ENCODE measurements at places on chromosomes 3 and 15.
A peak's percentile ranks its signal among the peaks of the same experiment; 100 is the strongest.

GRCh38 chr3:144590854-144591253 is 619.2 kb downstream of the DIPK2A start:
- DNase-seq: no peak

DNA sequence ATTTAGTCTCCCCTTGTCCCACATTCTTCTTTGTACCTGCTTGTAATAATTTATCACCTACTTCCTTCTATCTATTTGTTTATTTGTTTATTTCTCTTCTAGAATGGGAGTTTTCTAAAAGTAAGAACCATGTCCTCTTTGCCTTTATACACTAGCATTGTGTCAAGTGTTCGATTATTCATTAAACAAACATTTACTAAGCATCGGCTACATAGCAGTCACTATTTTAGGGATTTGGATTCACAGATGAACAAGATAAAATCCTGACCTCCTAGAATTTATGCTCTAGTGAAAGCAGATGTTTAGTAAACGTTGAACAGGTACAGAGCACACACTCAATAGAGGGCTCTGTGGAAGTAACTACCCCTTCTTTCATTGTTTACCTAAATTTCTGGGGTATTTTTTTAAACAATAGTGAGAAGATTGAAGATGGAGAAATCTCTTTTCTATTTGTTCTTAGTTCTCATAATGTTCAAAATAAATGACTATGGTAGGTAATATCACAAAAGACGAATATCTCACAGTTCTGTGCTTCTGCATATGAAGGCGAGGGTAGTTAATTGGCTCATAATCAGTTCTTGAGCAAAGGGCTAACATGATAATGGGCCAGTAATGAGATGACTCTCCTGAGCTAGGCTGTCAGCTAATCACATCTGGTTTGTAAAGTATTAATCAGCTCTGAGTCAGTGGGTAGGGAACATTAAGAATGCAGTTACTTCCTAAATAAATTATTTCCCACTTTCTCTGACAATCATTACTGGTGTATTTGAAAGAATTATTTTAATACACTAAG is 111.9 kb downstream of the SLC9A9 start:
- DNase-seq: no peak

DNA sequence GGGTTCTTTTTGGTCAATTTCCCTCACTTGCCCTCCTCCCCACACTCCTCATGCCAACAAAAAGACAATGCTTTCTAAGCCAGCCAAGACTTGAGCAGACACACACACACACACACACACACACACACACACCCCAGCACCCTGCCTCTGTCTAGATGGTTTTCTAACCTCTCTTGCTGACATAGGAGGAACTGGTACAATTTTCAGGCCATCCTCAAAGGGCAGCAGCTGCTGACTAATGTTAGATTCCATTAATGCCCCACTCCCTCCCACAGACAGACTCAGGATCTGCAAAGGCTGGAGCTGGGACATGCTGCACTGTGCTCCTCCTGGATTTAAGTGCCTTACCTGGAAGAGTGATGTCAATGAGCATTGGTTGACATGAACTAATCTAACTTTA is 438.4 kb downstream of the OCA2 start:
- DNase-seq: no peak

GRCh38 chr3:71602256-71602655 is 18.7 kb upstream of the FOXP1 start:
- no peak for DNase-seq

- no peak for DNase-seq
These were observed 26.9 kb downstream of the RAB11A start for GRCh38 chr15:65896236-65896635.

GRCh38 chr3:14289590-14290461 is 111.2 kb downstream of the LSM3 start:
- no peak for DNase-seq

GRCh38 chr3:66037986-66038369 is 740 bp downstream of the MAGI1 start:
- DNase-seq: no peak

DNA sequence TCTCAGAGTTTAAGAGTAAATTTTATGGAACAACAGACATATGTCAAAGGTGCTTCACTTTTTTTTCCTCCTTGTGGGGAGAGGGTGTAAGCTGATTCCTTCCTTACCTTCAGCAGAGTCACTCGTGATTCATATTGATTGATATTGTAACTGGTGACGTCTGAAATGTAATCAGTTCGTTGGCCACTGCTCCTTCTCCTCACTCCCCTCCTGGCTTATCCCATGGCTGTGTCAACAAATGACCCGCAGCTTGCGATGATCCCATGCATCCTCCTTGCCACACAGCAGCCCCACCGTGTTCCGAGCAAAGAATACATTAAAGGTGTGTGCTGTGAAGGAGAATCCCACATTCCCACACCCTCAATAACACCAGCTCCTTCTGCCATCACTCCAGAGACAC is 7.3 kb downstream of the MGLL start:
- DNase-seq: no peak

- no peak for DNase-seq
These were observed 83.6 kb downstream of the SLC7A14 start for GRCh38 chr3:170502297-170502696.

- DNase-seq: no peak
These were observed 240.5 kb upstream of the TMCO5A start for GRCh38 chr15:37693926-37694325.

- no peak for DNase-seq
These were observed 244.8 kb upstream of the TPRG1 start for GRCh38 chr3:188926741-188927511.

- no peak for DNase-seq
These were observed 391.6 kb upstream of the SUCLG2 start for GRCh38 chr3:68045976-68046375.

DNA sequence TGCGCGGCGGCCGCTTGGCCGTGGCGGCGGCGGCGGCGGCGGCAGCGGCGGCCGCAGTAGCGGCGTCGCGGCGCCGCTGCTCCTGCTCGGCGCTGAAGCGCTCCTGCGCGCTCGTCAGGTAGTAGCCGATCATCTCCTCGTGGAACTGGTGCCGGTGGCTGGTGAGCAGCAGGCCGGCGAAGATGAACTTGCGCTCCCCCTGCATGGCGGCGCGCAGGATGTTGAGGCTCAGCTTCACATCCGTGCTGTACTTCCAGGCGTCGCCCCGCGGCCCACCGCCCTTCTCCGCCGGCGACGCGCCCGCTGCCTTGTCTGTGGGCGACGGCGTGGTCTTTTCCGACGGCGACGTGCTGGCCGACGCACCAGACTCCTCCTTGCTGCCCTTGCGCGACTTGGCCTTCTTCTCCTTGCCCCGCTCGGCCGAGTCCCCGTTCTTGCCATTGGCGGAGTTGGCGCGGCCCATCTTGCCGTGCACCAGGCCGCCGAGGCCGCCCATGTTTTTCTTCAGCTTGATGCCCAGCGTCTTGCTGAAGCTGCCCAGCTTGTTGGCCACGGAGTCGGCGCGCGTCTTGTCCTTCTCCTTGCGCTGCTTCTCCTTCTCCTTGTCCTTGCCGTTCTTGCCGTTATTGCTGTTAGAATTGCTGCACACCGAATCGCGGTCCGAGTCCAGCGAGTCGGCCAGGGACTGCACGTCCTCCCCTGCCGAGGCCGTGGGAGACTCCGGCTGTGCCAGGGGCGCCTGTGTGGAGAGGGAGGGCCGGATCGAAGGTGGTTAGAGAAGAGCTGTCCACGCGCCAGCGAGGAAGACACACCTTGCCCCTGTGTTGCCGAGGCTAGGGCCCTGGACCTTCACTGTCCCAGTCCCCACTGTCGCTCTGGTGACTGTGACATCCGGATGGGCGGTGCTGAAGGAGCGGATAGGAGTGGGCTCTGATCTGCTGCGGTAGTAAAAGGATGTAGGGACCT is 157.6 kb downstream of the KLF13 start:
- no peak for DNase-seq

DNA sequence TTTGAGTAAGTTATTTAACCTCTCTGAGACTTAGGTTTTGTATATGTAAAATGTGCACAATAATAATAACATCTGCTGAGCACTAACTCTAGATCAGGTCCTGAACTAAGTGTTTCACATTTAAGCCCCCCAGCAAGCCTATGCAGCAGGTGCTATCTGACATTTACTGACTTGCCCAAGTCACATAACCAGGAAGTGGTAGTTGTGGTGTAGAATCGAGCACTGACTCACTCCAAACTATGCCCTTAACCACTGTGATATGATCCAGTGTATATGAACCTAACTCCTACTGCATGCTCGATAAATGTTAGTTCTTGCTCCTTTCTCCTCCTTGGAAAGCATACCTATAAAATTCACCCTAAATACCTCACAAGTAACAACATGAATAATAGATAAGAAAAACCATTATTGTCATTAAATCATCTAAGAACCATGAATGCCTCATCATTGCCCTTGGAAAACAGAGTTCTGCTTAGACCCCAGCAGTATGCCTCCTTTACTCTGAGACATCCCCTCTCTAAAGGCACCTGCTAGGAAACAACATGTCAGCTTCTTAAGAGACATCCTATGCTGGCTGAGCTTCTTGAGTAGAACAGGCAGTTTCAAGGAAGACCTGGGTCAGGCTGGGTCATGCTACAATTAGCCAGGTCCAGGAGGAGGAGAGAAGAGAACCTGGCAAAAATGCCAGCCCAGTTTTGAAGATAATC is 3.0 kb upstream of the SHC4 start:
- DNase-seq: no peak

- peak; percentile 38 for DNase-seq
These were observed 426.5 kb upstream of the RASGRP1 start for GRCh38 chr15:38991126-38991525.

- no peak for DNase-seq
These were observed 34.5 kb downstream of the RASGRP1 start for GRCh38 chr15:38530113-38530512.

DNA sequence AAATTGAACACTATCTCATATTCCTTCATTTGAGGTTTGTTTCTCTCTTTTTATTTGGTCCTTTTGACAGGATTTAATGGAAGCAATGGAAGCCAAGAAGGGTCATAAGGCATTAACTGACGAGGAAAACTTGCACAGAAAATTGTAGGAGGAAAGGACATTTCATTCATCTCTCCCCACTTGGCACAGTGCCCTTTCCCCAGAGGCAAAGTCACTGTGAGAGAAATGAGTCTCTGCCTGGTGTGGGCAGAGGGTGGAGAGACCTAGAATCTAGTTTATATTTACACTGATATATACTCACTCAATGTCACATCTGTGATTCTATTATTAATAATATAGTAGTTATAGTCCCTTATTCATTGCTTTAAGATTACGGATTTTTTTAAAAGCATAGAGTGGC is 324.6 kb upstream of the IL12A start:
- no peak for DNase-seq

DNA sequence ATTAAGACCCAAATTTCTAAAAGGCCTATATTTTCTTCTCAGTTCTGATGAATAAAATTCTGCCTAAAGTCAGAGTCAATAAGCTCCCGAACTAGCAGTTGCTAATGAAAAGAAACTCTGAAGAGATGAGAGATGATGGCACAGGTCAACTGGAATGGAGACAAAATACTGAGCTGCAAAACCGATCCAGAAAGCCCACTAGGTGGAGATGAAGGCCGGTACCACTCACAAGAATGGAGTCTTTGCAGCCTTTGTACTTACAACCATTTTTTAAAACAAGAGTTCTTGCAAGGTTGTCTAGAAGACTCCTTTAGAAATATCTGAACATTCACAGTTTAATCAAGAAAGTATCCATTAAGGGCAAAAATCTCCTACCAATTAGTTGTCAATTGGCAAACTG is 119.9 kb upstream of the TJP1 start:
- DNase-seq: peak; percentile 74

DNA sequence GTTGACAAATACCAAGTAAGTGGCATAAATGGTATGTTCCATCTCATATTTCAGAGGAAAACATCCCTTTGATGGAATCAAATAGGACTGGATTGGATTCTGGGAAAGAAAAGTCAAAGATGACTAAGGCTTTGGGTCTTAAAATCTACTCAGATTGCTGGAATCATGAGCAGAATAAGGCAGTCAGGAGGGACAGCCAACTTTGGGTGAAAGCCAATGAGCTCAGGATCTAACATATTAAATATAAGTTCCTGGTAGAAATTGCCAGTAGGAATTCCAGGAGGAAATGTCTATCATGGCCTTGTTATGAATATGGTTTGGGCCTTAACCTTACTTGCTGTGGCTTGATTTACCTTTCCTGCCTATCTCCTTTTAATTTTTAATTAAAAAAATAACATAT is 55.3 kb downstream of the ISL2 start:
- DNase-seq: no peak

- no peak for DNase-seq
These were observed 32.9 kb downstream of the EPHB3 start for GRCh38 chr3:184594371-184595001.

- no peak for DNase-seq
These were observed 17.5 kb upstream of the RBP1 start for GRCh38 chr3:139557041-139557440.

GRCh38 chr3:8607234-8608040 is 37.2 kb downstream of the SSUH2 start:
- peak; percentile 46 for DNase-seq

- DNase-seq: no peak
These were observed 22.6 kb downstream of the MTHFS start for GRCh38 chr15:79874242-79874641.

DNA sequence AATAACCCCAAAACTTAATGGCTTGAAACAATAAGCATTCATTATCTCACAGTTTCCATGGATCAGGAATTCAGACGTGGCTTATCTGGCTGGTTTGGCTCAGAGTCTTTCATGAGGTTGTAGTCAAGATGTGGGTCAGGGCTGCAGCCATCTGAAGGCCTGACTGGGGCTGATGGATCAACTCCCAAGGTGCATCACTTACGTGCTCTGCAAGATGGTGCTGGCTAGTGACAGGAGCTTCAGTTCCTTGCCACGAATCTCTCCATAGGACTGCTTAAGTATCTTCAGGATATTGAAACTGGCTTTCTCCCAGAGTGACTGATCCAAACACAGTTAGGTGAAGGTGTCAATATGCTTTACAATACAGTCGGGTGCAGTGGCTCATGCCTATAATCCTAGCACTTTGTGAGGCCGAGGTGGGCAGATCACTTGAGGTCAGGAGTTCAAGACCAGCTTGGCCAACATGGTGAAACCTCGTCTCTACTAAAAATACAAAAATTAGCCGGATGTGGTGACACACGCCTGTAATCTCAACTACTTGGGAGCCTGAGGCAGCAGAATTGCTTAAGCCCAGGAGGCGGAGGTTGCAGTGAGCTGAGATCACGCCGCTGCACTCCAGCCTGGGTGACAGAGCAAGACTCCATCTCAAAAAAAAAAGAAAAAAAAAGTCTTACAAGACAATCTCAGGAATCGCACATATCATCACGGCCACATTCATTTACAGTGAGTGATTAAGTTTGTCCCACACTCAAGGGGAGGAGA is 28.5 kb upstream of the PTPRG start:
- no peak for DNase-seq

DNA sequence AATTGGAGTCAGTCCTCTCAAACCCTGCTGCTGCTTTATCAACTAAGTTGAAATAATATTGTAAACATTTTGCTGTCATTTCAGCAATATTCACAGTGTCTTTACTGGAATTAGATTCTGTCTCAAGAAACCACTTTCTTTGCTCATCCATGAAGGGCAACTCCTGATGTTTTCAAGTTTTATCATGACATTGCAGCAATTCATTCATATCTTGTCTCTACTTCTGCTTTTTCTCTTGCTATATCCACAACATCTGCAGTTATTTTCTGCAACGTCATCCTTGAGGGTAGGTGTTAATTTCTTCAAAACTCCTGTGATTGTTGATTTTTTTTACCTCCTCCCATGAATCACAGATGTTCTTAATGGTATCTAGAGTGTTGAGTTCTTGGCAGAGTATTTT is 181.6 kb downstream of the EPHA6 start:
- no peak for DNase-seq

Data from midbrain (tissue), 1 donor.